Foreskin keratinocyte (primary cell): ENCODE measurements at places on chromosomes 12 and 14. TPM values are rescaled to one million over a fixed set of nuclear protein-coding genes. Genes with fewer than 3 reads are reported as not detected.

ENDOU gene
- 0.28 and 0.34 TPM in 2 replicates for total RNA-seq

TTC6 gene
- not detected in 2 replicates for total RNA-seq

SIX1 gene
- total RNA-seq: not detected in 2 replicates

CYP27B1 gene
- total RNA-seq: 41.8 and 52.1 TPM in 2 replicates

BIN2 gene
- not detected in 2 replicates for total RNA-seq

LIN7A gene
- not detected in 2 replicates for total RNA-seq

ADAMTS20 gene
- not detected in 2 replicates for total RNA-seq

FBRSL1 gene
- 20.0 and 21.6 TPM in 2 replicates for total RNA-seq

WNT5B gene
- total RNA-seq: 19.9 and 23.8 TPM in 2 replicates

LALBA gene
- not detected in 2 replicates for total RNA-seq

RHOJ gene
- 0.07 TPM in 1 of 2 replicates, not detected in the other for total RNA-seq

GLIPR1 gene
- total RNA-seq: 1.1 and 1.3 TPM in 2 replicates

SYT1 gene
- total RNA-seq: 0.74 and 1.7 TPM in 2 replicates

PTPRB gene
- total RNA-seq: 0.71 and 0.88 TPM in 2 replicates

TBPL2 gene
- total RNA-seq: not detected in 2 replicates

WDR89 gene
- total RNA-seq: 13.1 and 14.5 TPM in 2 replicates

PHC1 gene
- 17.1 and 19.6 TPM in 2 replicates for total RNA-seq

KDM2B gene
- 25.9 and 29.1 TPM in 2 replicates for total RNA-seq

SMIM41 gene
- not detected in 2 replicates for total RNA-seq

KRT77 gene
- total RNA-seq: 0.03 TPM in 1 of 2 replicates, not detected in the other

DLST gene
- total RNA-seq: 83.2 and 84.3 TPM in 2 replicates

KRT4 gene
- 0.11 TPM in 1 of 2 replicates, not detected in the other for total RNA-seq

MYH6 gene
- not detected in 2 replicates for total RNA-seq

SIX4 gene
- 10.8 and 12.0 TPM in 2 replicates for total RNA-seq

SPIC gene
- total RNA-seq: not detected in 2 replicates

SRGAP1 gene
- 14.7 and 14.8 TPM in 2 replicates for total RNA-seq

TMEM119 gene
- total RNA-seq: not detected in 2 replicates
